ENCODE measurements at places on chromosomes 5 and 9. TPM values are rescaled to one million over a fixed set of nuclear protein-coding genes. Genes with fewer than 3 reads are reported as not detected.

GRCh38 chr9:9790216-9790872 is 822.5 kb downstream of the PTPRD start:
- DNase-seq, result peak; percentile 40

GRCh38 chr9:107269254-107269653 is 13.8 kb upstream of the RAD23B start:
- no peak for DNase-seq

GRCh38 chr5:98535901-98536300 is 237.6 kb upstream of the RGMB start:
- no peak for DNase-seq

DNA sequence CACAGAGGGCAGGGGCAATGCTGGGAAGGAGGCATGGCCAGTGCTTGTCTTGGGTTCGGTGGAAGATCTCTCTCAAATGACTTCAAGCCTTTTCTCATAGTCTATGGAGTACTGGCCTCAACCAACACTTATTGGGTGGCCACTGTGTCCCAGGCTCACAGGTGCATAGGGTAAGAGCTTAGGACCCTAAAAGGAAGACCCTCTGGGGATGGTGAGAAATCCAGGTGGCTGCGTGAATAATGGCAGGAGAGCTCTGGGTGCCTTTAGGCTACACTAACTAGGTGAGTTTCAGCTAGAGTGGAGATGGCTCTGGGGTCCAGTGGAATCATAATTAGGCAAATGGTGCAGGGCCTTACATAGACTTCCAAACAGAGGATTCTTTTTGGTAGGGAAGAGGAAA is 9.9 kb downstream of the STC2 start:
- no peak for DNase-seq

GRCh38 chr9:119181561-119181960 is 187.7 kb downstream of the BRINP1 start:
- no peak for DNase-seq

DNA sequence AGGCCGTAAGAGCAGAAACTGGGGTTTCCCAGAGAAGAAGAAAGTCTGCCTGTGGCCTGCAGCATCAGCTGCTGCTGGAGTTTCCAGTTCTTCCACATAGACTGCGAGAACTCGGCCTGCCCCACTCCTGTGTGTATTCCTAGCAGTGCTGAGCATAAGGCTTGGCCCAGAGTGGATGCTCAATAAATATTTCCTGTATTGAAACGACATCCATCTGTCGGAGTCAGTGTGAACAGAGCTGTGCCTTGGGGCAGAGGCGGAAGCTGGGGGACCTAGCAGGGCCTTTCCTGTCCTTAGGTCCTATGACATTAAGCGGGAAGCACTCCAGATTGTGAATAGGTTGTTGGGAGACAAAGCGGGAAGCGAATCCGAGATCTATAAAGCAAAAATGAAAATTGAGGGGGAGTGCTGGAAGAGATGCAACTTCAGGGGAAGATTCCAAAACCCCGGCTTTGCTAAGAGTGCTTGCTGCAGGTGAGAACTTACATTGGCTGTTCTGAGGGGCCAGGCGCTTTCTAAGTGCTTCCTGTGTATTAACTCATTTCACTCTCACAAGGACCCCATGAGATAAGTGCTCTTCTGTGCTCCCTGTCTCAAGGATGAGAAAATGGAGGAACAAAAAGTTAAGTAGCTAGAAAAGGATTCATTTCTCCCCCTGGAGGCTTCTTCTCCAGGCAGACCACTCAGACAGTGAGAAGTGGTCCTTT is 76.1 kb upstream of the CXCL14 start:
- no peak for DNase-seq

DNA sequence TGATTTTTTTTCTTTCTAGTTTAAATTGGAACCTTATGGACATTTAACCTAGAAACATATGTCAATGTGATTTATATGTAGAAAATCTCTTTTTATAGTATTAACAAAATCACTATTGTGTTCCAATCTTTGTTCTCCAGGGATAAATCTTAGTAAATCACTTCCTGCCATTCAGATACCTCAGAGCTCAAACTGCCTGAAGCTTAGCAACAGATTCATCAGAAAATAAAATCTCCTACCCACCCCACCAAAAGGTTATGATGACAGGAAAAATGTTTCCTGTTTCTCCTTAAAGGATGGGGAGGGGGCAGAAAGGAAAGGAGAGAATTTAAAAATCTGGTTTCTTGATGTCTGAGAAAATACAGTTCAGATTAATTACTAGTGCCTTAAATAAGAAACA is 105.0 kb upstream of the TUT7 start:
- DNase-seq, result peak; percentile 4

- no peak for DNase-seq
These were observed 43.6 kb downstream of the GADD45G start for GRCh38 chr9:89648247-89649000.

The LCP2 gene
- total RNA-seq, result 0.26 TPM

The VCAN gene
- total RNA-seq, result 0.25 TPM

The SNAPC3 gene
- total RNA-seq, result 29.8 TPM

DNA sequence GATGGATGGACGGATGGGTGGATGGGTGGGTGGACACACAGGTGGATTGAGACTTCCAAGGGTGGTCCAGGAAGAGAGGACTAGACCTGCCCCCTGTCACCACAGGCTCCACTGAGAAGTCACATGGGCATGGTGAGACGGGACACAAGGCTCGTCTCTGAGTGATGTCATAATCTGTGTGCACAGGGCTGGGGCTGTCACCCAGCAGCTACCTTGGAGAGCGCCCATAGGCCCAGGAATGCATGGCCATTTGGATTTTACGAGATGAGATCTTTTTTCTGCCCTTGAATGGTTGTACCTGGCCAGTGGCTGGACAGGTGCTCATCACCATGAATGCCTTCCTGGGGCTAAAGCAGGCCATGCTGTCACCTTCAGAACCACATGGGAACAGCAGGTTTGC is 3.1 kb downstream of the OLFM1 start:
- no peak for DNase-seq

GRCh38 chr5:59893429-59894227 is at the start of gene PDE4D:
TSS of gene PDE4D (minus strand) at chr5:59893726.
- DNase-seq, result peak; percentile 51

The FCN1 gene
- total RNA-seq, result not detected

The CAMK4 gene
- total RNA-seq, result 0.13 TPM

- no peak for DNase-seq
These were observed 136.3 kb upstream of the SPRY4 start for GRCh38 chr5:142461028-142461590.

DNA sequence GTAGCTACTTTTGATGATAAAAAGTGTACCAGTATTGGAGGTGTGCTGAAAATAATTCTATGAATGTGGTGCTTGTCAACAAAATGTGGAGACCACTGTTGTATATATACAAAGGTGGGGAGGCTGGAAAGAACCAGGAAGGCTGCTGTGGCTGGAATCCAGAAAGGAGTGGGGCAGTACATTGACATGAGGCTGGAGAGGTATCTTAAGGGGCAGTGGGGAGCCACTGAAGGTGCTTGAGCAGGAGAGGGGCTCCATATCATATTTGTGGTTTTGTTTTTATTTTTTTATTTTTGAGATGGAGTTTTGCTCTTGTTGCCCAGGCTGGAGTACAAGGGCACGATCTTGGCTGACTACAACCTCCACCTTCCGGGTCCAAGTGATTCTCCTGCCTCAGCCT is 87.9 kb upstream of the NEURL1B start:
- DNase-seq, result no peak

DNA sequence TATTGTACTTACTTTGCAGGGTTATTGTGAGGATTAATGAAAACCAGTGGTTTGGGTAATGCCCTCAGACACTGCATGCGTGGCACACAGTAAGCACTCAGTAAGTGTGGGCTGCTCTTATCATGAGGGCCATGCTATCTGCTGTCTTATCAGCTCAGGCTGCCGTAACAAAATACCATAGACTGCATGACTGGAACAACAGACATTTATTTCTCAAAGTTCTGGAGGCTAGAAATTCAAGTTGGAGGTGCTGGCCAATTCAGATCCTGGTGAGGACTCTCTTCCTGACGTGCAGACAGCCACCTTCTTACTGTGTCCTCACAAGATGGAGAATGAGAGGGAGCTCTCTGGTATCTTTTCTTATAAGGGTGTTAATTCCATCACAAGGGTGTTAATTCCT is 23.9 kb upstream of the SH3PXD2B start:
- DNase-seq, result no peak

GRCh38 chr5:137989419-137989818 is 43.5 kb downstream of the FAM13B start:
- DNase-seq, result no peak

The KCNN2 gene
- total RNA-seq, result 3.4 TPM

The PGM5 gene
- 48.9 TPM for total RNA-seq

DNA sequence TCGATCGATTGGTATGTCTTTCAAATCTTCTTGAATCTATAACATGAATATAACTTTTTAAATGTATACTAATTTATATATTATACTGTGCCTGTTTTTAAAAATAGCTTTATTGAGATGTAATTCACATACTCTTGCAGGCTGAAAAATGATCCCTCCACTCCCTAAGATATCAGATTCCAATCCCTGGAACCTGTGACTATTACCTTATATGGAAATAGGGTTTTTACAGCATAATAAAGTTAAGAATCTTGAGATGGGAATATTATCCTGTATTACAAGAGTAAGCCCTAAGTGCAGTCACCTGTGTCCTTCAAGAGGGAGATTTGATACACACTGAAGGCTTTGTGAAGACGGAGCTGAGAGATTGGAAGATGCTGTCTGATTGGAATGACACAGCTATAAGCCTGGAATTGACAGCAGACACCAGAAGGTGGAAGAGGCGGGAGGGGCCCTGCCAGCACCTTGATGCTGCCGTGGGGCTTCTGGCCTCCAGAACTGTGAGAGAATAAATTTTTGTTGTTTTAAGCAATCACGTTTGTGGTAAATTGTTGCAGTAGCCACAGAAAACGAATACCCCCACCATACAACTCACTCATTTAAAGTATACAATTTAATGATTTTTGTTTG is 161.3 kb downstream of the RMI1 start:
- DNase-seq, result no peak

The RC3H2 gene
- total RNA-seq, result 57.0 TPM

DNA sequence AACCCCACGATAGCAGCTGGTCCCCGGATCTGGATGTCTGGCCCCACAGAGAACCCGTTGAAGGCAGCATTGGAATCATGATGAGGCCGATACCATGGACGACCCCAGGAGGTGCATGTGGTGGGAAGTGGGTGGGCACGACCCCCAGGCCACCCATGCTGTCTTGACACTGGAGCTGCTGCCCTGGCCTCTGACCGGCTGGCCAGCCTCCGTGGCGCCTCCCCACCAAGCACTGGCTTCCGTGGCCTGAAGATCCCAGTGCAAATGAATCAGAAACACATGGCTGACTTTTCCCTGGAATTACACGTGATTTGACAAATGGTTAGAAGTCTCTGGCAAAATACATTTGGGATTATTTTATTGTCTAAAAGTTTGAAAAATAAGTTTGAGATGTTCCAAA is 259.0 kb upstream of the IRX1 start:
- DNase-seq, result no peak

DNA sequence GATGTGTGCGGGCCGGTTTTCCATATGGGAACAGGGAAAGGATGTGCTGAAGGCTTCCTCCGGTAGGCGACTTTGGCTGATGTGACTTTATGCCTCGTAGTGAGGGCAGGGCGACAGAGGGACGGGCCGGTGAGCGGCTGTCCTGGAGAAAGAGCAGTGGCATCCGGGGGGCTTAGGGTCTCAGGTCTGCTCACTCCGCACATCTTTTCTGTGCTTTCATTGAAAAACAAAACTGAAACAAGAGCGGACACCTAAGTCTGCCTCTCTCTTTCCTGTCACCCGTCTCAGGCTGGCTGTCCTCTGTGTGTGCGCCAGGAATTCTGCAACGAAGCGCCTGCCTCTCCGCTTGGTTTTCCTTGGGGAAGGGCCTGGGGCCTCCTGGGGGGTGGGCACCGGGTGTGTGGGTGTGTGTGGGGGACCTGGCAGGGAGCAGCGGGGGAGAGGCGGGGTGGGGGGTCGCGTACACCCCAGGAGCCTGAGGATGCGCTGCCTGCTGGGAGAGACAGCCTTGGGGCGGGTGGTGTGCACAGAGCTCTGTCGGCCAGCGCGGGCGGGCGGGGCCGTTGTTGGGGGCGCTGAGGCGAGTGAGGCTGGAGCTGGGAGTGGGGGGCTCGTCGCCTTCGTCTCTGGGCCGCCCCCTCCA is 580 bp upstream of the PRRX2 start:
- DNase-seq, result no peak

The UNC5A gene
- total RNA-seq, result 0.26 TPM

The SPINK6 gene
- not detected for total RNA-seq

The SVEP1 gene
- total RNA-seq, result under 0.01 TPM

GRCh38 chr9:36031774-36032555 is 4.7 kb upstream of the RECK start:
- no peak for DNase-seq

- no peak for DNase-seq
These were observed 144.4 kb downstream of the NSG2 start for GRCh38 chr5:174189654-174190541.

DNA sequence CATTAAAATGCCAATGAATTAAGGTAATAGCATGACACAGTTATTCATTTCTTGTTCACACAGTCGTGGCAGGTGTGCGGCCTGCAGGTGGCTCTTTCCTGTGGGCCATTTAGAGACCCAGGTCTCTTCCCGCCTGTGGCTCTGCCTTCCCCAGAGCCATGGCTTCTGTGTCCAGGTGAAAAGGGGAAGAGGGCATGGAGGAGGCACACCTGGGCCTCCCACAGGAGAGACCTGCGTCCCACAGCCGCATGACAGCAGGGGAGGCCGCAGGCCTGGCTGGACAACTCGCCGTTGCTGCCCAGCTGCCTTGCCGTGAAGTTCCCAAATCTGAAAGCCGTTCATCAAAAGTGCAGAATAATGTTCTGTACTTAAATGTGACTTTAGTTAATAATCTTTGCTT is 14.4 kb upstream of the PLEKHG4B start:
- no peak for DNase-seq

Data from dermis microvascular lymphatic vessel endothelial cell (primary cell).